ENCODE measurements at places on chromosomes 3 and 15.

GRCh38 chr3:48151058-48151806, 37.0 kb downstream of the CDC25A start:
- peak; percentile 56 for DNase-seq

- DNase-seq, result no peak
Measured at GRCh38 chr3:59839283-59839682, 789.5 kb upstream of the CFAP20DC start.

DNA sequence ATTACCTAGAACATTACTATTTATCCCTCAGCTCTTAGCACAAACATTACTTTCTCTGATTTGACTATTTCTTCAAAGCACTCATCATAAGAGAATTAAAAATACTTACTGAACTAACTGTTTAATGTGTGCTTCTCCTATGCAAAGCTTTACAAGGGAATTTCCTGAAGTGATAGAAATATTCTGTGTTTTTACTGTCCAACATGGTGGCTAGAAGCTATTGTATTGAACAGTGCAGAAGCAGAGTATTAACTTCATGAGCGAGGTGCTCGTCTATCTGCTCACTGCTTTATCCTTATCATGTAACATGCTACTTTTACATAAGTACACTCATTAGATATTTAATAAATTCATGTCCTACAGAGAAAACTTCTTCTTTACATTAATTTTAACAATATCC, 239.1 kb downstream of the ISL2 start:
- DNase-seq, result no peak

DNA sequence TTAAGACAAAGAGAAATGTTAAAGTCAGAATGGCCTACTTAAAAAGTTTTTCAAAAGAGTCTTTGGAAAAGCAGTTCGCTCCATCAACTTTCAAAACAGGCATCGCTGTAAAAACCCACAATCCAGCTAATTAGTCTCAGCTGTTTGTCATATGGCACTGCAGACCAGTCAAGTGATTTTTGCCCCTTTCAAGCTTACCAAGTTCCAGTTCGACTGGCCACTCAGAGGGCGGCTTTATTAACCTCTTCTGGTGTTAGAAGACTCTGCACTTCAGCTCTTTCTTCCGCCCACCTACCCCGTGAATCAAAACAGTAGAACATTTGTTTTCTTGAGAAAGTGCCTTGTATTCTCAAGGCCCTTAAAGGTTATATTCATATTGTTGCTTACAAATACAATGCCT, 19.3 kb downstream of the RAB27A start:
- no peak for DNase-seq

GRCh38 chr15:38576837-38577236, 12.2 kb upstream of the RASGRP1 start:
- DNase-seq, result no peak

GRCh38 chr3:151918253-151919029, 45.0 kb downstream of the SUCNR1 start:
- no peak for DNase-seq

DNA sequence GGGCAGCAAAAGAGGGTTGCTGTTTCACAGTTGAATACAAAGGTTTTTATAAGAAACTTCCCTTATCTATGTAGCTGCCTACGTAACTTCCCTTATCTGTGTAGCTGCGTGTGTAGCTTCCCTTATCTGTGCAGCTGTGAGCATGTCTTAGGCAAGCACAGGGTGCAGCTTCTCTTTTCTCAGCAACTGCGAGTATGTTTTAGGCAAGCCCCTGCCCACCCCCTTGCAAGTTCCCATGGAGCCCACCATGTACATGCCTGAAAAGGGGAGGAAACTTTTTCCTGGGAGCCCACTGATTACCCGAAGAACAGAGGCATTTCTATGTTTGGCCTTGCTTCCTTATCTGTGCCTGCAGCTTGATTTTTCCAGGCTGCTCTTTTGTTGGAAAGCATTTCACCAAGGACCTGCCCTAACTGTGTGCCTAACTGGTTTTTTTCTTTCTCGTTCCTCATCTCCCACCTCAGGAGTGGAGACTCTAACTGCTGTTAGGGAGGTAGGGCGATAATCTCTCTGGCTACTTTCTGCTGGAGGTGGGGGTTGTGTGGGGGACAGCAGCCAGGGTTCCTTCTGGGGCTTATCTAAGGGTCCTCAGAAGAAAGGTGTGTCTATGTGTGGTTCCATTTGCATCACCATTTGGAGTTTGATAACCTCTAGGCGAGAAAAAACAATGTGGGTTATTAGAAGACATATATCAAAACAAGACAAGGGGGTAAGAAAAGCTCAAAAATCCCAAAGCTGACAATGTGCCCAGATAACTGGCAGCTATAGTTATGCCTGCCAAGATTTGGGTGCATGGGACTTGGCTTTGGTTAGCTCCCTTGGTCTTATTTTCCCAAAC, 26.0 kb downstream of the SORD start:
- no peak for DNase-seq

GRCh38 chr3:152480282-152480953, 211.7 kb downstream of the MBNL1 start:
- DNase-seq, result no peak

- DNase-seq, result no peak
Measured at GRCh38 chr3:46671541-46672348, 21.7 kb downstream of the ALS2CL start.

DNA sequence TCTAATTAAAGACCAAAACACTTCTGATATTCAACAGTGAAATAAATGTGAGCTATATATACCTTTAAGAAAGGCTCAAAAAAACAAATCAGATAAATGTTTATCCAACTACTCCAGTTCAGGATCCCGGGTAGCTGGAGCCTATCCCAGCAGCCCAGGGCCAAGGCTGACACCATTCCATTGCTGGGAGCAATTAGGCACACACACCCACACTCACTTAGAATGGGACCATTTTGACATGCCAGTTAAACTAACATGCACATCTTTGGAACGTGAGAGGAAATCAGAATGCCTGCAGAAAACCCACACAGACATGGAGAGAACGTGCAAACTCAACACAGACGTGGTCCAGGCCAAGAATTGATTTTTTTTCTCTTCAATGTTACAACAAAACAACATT, 30.0 kb upstream of the PLSCR4 start:
- no peak for DNase-seq

GRCh38 chr15:63381301-63382204, at the start of gene CA12:
TSS of gene CA12 (minus strand) at chr15:63381846. CDS start at chr15:63381720, 126 bp downstream.
- no peak for DNase-seq

- peak; percentile 6 for DNase-seq
Measured at GRCh38 chr3:49476563-49476962, 6.5 kb downstream of the DAG1 start.

- no peak for DNase-seq
Measured at GRCh38 chr3:170470063-170471016, 51.7 kb downstream of the CLDN11 start.

DNA sequence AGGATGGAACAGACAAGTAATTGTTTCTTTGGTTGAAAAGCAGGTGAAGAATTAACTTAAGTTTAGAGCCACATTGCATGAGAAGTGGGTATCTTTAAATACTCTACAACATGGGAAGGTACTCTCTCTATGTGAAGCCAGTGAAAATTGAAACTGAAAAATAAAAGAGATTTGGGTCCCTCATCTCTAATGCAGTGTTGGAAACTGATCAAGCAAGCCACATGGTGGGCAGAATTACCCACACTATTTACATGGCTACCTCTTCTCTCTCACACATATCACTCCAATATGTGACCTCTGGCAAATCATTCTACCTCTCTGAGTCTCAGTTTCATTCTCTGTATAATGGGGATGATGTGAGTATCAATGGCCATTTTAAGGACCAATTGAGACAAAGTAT, 339.0 kb downstream of the IL5RA start:
- no peak for DNase-seq

- DNase-seq, result no peak
Measured at GRCh38 chr3:172914854-172915253, 164.3 kb downstream of the ECT2 start.

DNA sequence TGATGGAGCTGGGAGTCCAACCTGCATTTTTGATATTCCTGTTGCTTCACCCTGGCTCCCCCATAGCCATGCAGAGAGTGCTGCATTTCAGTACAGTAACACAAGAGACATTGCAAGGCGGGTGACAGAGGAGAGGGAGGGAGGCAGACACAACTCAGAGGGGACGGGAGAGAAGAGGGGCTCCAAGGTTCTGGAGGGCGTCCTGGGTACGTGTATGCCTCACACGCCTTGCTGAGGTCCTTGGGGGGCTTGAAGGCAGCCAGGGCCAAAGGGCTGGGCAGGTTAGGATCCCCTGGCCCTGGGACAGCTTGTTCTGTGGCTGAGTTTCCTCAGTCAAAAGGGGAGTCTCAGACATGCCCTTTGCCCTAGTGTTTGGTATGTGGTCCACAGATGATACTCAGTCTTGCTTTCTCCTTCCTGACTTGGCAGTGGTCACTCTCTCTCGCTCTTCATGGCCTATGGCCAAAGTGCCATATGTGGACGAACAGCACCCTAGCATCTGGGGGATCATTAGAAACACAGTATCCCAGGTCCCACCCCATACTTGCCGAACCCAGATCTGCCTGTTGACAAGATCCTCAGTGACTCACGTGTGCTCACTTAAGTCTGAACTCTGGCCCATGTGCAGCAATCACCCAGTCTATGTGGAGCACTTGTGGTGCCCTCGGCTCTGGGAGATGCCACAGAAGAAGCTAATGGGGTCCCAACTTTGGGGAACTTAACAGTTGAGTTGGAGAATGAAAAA, 52.9 kb downstream of the FGD5 start:
- DNase-seq, result no peak

Measured in CD4-positive, alpha-beta T cell treated with Interleukin-6 for 4 hours (primary cell).